ENCODE measurements at places on chromosomes 4 and X.

DNA sequence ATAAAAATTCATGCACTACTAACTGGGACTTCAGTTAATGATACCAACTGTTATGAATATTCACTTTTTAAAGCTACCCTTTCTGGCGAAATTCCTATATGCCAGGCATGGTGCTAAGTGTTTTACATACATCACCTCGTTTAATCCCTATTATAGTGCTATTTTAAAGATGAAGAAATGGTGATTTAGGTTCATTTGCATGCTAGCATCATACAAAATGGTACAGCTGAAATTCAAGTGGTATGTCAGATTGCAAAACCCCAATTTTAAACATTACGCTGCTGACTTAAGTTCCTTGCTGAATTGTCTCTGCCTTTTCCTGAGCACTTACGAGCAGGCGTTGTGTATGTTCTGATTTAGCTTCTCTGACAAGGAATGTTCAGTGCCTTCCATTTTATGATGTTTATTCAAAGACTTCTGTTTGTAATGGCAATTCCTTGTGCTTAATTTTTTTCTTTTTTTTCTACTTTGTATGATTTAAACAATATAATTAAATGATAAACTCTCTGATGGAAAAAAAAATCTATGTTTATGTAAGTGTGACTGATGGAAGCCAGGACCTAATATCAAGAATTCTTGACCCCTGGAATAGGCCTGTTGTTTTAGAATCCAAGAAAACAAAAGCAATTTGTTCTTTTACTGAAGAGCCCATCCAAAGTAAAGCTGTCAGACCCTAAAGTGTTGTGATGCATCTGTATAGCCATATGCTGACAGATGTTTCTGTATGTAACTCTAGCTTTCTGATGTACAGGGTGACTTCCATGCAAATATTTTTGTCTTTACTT, 148.1 kb downstream of the PCDH7 start:
- DNase-seq: no peak

- no peak for DNase-seq
Observed at GRCh38 chr4:17008834-17009345, 110.4 kb upstream of the LDB2 start.

DNA sequence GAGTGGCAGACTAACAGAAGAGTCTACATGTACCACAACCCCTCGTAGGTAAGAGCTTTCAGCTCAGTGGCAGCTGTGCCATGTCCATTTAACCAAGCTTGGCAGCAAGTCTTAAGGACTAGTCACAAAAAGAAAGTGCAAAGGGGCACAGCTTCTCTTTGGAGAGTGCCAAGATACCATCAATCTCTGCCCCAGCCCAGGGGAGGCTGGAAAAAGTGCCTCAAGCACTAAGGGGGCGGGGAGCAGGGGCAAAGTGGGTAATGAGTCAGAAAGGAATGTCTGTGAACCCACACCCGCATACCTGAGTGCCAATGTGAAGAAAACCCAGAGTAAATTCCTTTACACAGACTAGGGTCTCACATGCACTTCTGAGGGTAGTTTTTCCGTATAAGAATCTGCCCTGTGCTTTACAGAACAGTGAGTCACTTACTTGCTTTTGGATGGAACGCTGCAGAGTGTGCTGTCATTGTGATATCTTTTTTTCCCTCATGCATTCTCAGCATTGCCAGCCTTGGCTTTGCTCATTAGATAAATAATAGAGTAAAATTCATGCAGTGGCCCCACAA, 219.8 kb downstream of the ZNF674 start:
- peak; percentile 96 for DNase-seq

DNA sequence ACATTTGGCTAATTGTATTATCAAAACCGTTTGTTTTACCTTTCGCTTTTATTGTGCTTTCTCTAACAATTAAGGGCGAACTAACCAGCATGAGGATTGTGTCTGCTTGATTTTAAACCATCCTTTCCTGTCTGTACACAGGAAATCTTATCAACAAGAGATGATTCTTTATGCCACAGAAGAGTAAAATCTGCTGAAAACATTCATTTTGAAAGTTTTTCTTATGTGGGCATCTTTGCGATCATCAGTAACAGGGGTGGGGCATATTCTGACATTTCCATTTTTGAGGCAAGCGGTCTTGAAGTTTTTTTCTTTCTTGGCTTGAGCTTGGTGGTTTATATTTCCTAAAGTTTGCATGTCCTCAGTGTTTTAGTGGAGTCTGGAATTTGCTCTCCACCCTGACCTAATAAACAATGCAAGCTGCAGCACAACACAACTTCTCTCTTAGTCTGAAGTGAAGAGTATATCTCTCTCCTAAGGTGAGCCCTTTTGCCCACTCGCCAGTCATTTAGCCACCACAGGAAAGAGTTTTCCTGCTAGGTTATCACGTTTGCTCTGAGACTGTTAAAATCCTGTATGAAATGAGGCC, 26.6 kb downstream of the NFKB1 start:
- no peak for DNase-seq

GRCh38 chrX:105191878-105192277, 28.6 kb downstream of the TEX13A start:
- peak; percentile 59 for DNase-seq
